ENCODE measurements at places on chromosomes 4 and X. TPM values are rescaled to one million over a fixed set of nuclear protein-coding genes. Genes with fewer than 3 reads are reported as not detected.

The RBM46 gene
- total RNA-seq, result not detected

The SRP72 gene
- total RNA-seq, result 74.2 TPM

The SMR3B gene
- total RNA-seq, result not detected

The DAPP1 gene
- total RNA-seq, result not detected

The ZNF630 gene
- total RNA-seq, result 0.54 TPM

The NOP14 gene
- 29.4 TPM for total RNA-seq

The SMIM31 gene
- not detected for total RNA-seq

The GPR119 gene
- not detected for total RNA-seq

The CORIN gene
- total RNA-seq, result 1.9 TPM

The BGN gene
- 16.6 TPM for total RNA-seq

The TTC29 gene
- under 0.01 TPM for total RNA-seq
